ENCODE measurements at places on chromosomes 3 and 15.

DNA sequence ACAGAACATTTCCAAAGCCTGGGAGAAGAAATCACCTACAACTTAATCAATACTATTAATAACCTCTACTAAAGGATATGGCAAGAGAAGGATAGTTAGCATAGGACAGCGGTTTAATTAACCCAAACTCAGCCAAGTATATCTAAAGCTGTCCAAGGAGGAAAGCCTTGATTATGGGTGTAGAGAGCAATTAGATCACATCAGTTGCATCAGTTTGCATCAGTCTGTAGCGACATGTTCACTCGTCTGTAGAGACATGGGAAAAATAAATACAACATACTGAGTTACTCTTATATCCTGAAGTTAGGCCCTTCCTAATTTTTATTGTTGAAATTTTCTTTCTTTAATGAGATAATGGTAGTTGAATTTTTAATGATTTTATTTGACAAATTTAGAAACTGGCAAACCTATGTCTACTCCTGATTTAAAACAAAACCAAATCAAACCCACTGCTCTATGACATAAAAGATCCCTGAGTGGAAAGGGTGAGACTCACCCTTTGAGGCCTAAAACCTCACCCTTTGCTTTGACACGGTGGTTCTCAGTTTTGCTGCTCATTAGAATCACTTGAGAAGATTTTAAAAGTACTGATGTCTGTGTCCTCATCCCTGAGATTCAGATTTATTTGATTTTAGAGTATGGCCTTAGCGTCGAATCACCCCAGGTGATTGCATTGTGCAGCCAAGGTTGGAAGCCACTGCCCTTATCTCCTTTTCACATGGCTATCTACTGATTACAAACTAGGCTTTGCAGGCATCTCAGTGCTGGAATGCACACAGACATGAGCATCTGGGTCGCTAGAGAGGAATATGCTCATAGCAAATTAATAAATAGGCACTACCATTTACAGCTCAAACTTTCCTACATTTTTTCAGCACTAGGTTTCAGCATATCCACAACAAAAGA lies 2.8 kb upstream of the CLRN1 start:
- no peak for DNase-seq

GRCh38 chr3:2927259-2927658 lies 182.9 kb downstream of the IL5RA start:
- no peak for DNase-seq

DNA sequence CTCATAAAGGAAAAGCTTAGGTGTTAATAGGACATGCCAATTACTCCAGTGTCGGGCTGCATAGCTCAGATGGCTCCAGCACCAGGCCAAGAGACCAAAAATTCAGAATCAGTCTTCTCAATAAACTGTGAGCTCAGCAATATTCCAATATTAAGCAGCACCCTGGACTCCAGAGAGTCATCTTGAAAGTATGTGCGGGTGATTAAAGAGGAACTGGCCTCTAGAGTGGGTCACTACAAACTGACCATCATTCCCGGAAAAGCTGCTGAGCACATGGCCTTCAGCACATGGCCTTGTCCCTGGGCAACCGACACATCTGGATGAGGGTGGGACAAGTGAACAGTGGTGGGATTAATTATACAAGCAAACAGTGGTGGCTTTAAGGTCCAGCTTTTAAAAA lies 59.0 kb downstream of the MAGI1 start:
- DNase-seq = no peak

DNA sequence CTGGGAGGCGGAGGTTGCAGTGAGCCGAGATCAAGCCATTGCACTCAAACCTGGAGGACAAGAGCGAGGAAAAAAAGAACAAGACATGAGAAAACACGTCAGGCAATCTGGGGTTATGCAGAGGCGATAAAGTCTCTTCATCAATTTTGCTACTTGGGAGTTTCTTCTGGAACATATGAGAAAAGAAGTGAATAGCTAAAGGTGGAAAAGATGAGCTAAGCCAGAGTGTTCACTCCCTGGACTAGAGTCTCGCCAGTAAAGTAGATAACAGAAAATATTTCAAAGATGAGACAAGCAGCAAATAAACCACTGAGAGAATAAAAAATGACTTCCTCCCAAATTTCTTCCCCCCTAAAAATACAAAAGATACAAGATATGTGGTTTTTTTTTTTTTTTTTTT lies 188.4 kb upstream of the HES1 start:
- DNase-seq = no peak

GRCh38 chr3:24683633-24684384 lies 189.2 kb upstream of the THRB start:
- no peak for DNase-seq

DNA sequence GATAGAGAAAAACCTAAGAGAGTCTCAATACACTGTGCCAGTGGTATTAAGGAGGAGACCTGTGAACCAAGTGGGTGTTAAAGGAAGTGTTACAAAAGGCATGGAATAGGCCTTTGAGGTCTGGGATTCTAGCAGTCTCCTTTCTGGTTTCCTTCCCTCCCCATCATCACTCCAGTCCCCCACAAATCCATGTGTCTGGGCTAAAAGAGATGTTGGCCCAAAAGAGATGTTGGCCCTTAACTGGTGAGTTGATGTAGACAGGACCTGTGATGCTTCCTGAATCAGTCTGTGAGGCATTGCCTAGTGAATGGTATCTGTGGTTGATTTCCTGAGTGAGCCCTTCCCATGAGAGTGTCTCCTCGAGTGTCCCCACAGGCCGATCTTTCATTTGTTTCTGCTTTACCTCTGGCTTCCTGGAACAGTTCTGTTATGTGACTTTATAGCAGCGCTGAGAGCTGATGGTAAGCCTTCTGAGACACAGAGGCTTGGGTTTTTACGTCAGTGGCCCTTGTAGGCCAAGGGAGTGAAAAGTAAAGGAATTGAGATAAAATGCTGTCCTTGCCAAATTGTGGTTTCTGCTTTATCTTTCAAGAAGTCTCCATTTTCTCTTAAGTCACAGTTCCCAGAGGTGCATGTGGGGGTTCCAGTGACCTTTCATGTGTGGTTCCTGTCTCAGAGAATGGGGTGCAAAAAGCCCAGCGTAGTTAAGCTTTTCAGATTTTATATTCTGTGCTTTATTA lies 87.8 kb downstream of the KLHL25 start:
- DNase-seq = no peak

DNA sequence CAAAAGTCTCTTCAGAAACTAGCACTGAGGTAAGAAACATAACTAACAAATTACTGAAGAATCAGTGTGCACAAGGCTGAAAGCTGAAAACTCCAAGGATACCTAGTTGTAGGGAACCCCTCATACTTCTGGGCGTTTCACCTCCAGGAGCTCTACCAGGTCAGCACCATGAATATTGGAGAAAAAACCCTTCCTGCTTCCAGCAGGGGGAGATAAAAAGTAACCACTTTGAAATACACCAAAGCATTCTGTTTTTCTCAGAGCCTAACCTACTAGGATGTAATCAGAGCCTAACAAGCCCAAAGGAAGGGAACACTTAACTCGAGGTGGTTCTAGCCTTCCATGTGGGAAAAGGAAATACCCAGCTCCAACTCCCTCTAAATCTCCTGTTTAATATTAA lies 175.8 kb upstream of the MME start:
- no peak for DNase-seq
